ENCODE measurements at places on chromosomes 16 and 17.

GRCh38 chr17:44749980-44750318 is 8.8 kb upstream of the ADAM11 start:
- H3K4me3 ChIP-seq, result peak overlapping the region; percentile 20
- peak overlapping the region; percentile 76 for H3K27ac ChIP-seq
- no peaks in the 10 kb centered on the region for H3K27me3 ChIP-seq
- no peak for DNase-seq
- H3K36me3 ChIP-seq, result no peaks in the 10 kb centered on the region

- H3K4me1 ChIP-seq, result no peaks in the 10 kb centered on the region
- H3K27me3 ChIP-seq, result no peaks in the 10 kb centered on the region
- no peak for DNase-seq
- no peaks in the 10 kb centered on the region for H3K36me3 ChIP-seq
These were observed 650 bp downstream of the EPN3 start for GRCh38 chr17:50533185-50533584.

GRCh38 chr16:50025537-50025931 is 509 bp downstream of the CNEP1R1 start:
- peaks cover 20% of the 10 kb centered on the region for H3K4me1 ChIP-seq
- peaks cover 6% of the 10 kb centered on the region for H3K36me3 ChIP-seq
- H3K27me3 ChIP-seq, result no peaks in the 10 kb centered on the region
- peak overlapping the region; percentile 99 for H3K4me3 ChIP-seq
- DNase-seq, result no peak

GRCh38 chr16:56777482-56777881 is 47.6 kb downstream of the NUP93 start:
- no peak overlapping the region for H3K27ac ChIP-seq
- H3K27me3 ChIP-seq, result no peaks in the 10 kb centered on the region
- no peaks in the 10 kb centered on the region for H3K36me3 ChIP-seq
- no peak for DNase-seq
- no peak overlapping the region for H3K4me3 ChIP-seq

- H3K4me1 ChIP-seq, result no peaks in the 10 kb centered on the region
- H3K27me3 ChIP-seq, result no peaks in the 10 kb centered on the region
- no peak within 1 kb of the TSS for H3K4me3 ChIP-seq
- H3K36me3 ChIP-seq, result no peaks in the 10 kb centered on the region
These were observed at the start of gene ACSM5 for GRCh38 chr16:20409398-20410120. Gene ACSM5, plus strand, starts transcription at chr16:20409534. Its CDS starts 1,951 bp downstream, at chr16:20411485.

DNA sequence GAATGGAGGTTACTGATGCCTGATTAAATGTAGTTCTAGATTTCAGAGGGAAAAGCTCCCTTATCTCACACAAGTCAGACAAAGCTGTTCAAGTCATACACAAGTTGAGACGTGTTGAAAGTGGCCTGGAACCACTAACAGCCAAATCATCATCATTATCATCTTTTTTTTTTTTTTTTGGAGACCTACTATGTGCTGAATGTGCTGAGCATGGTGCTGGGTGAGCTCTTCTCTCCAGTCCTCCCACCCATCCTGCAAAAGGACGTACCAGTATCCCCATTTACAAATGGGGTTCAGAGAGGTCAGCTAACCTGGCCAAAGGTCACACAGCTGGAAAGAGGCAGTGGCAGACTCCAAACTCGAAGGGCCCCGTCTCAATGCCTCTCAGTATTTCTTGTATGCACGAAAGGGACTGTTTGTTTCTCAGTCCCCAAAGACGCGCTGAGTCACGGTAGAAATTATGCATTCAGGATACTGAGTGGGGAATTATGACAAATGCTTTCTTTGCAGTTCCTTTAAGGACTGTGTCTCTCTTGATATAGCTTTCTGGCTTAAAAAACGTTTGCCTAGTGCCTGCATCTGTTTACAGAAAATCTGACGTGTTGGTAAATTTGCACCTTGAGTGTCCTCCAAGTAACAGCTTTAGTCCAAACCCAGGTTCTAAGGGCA is 235.5 kb downstream of the XYLT1 start:
- H3K36me3 ChIP-seq, result no peaks in the 10 kb centered on the region
- no peaks in the 10 kb centered on the region for H3K4me1 ChIP-seq
- DNase-seq, result no peak
- no peak overlapping the region for H3K27ac ChIP-seq

- DNase-seq, result no peak
- no peak overlapping the region for H3K27ac ChIP-seq
- H3K4me3 ChIP-seq, result no peak overlapping the region
- no peaks in the 10 kb centered on the region for H3K4me1 ChIP-seq
- H3K36me3 ChIP-seq, result no peaks in the 10 kb centered on the region
These were observed 190.6 kb downstream of the MAF start for GRCh38 chr16:79409978-79410377.

GRCh38 chr17:58300336-58300735 is 19.6 kb upstream of the MPO start:
- no peak overlapping the region for H3K4me3 ChIP-seq
- H3K27me3 ChIP-seq, result no peaks in the 10 kb centered on the region
- DNase-seq, result no peak
- H3K4me1 ChIP-seq, result no peaks in the 10 kb centered on the region
- no peak overlapping the region for H3K27ac ChIP-seq

GRCh38 chr16:84609563-84610177 is 8.2 kb downstream of the COTL1 start:
- no peak for DNase-seq
- no peaks in the 10 kb centered on the region for H3K36me3 ChIP-seq
- no peak overlapping the region for H3K27ac ChIP-seq
- H3K4me1 ChIP-seq, result no peaks in the 10 kb centered on the region

DNA sequence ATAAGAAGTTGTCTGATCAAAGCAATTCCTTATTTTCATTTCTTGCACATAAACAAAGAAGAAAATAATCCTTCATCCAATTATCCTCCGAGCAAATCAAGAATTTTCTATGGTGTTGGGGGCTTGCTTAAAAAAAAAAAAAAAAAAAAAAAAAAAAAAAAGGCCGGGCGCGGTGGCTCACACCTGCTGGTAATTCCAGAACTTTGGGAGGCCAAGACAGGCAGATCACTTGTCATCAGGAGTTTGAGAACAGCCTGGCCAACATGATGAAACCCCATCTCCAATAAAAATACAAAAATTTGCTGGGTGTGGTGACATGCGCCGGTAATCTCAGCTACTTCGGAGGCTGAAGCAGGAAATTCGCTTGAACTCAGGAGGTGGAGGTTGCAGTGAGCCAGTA is 19.3 kb downstream of the CNP start:
- no peak overlapping the region for H3K27ac ChIP-seq
- no peak for DNase-seq
- no peak overlapping the region for H3K4me3 ChIP-seq

- no peak overlapping the region for H3K27ac ChIP-seq
- no peak for DNase-seq
- no peaks in the 10 kb centered on the region for H3K4me1 ChIP-seq
- H3K4me3 ChIP-seq, result no peak overlapping the region
- no peaks in the 10 kb centered on the region for H3K36me3 ChIP-seq
These were observed 24.8 kb downstream of the PITPNC1 start for GRCh38 chr17:67401598-67402504.

DNA sequence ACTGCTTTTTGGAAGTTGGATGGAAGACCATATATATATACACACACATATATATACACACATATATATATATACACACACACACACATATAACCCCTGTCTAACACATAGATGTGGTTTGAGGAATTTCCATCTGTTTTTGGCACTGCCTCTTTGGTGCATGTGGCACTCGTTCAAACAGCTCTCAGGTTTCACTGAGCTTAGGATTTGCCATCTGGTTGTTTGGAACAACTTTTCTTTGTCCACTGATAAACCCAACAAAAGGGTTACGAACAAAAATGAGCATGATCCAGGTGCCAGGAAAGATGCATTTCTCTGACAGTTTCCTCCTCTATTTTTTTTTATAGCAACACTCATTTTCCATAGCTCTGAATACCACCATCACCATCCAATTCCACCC is 14.6 kb upstream of the KCNJ16 start:
- no peaks in the 10 kb centered on the region for H3K27me3 ChIP-seq
- H3K4me1 ChIP-seq, result no peaks in the 10 kb centered on the region
- DNase-seq, result no peak
- no peak overlapping the region for H3K27ac ChIP-seq
- H3K4me3 ChIP-seq, result no peak overlapping the region
- H3K36me3 ChIP-seq, result no peaks in the 10 kb centered on the region

DNA sequence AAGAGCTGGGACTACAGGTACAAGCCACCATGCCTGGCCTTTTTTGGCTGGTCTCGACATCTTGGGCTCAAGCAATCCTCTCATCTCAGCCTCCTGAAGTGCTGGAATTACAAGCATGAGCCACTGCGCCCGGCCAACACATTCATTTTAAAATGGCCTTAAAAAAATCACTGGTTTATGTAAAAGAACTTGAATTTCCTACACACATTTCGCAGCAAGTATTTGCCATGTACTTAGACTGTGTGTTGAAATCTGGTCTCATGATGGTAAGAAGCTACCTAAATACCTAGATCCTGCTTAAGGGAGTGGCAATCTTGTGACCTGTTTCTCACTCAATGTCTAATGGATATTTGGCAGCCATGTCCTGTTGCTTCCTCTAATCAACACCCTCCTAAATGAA is 8.5 kb upstream of the CYTH1 start:
- H3K4me3 ChIP-seq, result no peak overlapping the region
- DNase-seq, result no peak
- no peaks in the 10 kb centered on the region for H3K27me3 ChIP-seq
- no peaks in the 10 kb centered on the region for H3K4me1 ChIP-seq
- peaks cover 9% of the 10 kb centered on the region for H3K36me3 ChIP-seq

DNA sequence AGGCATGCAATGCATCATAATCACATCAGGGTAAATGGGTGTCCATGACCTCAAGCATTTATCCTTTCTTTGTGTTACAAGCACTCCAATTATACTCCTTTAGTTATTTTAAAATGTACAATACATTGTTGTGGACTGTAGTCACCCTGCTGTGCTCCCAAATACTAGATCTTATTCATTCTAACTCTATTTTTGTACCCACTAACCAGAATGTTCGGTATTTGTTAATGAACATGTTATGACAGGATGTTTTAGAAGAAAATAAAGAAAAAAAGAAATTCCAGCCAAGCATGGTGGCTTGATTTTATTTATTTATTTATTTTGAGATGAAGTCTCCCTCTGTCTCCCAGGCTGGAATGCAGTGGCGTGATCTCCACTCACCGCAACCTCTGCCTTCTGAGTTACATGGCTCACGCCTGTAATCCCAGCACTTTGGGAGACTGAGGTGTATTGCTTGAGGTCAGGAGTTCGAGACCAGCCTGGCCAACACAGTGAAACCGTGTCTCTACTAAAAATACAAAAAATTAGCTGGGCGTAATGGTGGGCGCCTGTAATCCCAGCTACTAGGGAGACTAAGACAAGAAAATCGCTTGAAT is 1.8 kb upstream of the NDE1 start:
- DNase-seq, result no peak
- no peaks in the 10 kb centered on the region for H3K36me3 ChIP-seq
- H3K27me3 ChIP-seq, result no peaks in the 10 kb centered on the region

- no peak for DNase-seq
- peak overlapping the region; percentile 100 for H3K27ac ChIP-seq
- H3K27me3 ChIP-seq, result no peaks in the 10 kb centered on the region
- H3K4me1 ChIP-seq, result no peaks in the 10 kb centered on the region
- H3K36me3 ChIP-seq, result peaks cover 20% of the 10 kb centered on the region
- no peak overlapping the region for H3K4me3 ChIP-seq
These were observed 2.3 kb upstream of the MAZ start for GRCh38 chr16:29804020-29804419.

DNA sequence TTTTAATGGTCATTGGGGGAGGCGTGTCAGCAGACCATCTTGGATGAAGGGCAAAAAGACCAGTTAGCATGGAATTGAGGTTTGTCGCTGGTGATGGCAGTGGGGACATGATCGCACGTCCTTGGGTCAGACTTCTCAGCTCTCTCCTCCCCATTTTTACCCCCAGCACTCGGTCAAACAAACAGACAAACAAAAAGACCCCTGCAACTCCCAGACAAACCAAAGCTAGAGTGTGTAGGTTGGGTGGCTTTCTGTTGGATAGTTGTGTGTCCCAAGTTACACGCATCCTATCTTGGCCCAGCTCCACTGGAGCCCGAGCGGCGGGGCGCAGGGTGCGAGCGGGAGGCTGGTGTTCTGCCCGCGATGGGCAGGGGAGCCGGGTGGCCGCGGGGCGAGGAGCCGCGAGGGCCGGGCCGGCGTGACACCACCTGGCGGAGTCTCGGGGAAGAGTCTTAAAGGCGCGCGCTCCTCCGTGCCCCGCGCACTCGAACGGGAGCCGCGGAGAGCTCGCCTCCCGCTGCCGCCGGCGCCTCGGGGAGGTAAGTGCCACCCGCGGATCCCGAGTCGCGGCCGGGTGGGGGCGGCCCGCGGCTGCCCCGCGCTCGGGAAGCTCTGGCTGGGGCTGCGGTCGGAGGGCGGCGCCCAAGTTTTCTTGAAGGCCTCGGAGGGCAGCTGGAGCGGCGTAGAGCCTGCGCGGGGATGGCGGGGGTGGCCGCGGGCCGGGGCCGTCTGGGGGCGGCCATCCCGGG is 18.5 kb upstream of the NTN1 start:
- peak overlapping the region; percentile 47 for H3K4me3 ChIP-seq
- H3K27ac ChIP-seq, result peak overlapping the region; percentile 48
- DNase-seq, result no peak
- H3K27me3 ChIP-seq, result no peaks in the 10 kb centered on the region
- no peaks in the 10 kb centered on the region for H3K36me3 ChIP-seq
- no peaks in the 10 kb centered on the region for H3K4me1 ChIP-seq

DNA sequence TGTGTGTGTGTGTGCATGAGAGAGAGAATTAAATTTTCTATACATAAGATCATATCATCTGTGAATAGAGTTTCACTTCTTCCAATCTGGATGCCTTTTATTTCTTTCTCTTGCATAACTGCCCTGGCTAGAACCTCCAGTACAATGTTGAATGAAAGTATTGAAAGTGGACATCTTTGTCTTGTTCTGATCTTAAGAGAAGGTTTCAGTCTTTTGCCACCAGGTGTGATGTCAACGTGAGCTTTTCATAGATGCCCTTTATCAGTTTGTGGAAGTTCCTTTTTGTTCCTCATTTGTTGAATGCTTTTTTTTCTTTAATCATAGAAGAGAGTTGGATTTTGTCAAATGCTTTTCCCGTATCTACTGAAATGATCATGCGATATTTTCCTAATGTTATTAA is 63.3 kb downstream of the RNF213 start:
- DNase-seq, result no peak
- H3K36me3 ChIP-seq, result peaks cover 76% of the 10 kb centered on the region

DNA sequence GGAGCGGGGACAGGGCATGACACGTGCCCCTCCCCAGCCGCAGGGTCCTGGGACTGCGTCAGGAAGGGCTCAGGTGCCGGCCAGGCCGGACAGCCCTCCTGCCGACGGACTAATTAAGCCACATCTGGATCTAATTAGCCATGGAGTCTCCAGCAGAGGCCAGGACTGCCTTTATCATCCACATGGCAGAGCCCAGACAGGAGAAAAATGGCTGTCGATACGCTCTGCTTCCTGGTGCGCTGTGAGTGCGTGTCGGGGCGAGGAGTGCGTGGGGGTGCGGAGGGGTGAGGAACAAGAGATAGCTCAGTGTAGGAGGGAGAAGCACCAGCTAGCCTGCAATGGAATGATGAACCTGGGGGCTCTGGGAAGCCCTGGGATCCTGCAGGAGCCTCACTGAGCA is 218.8 kb downstream of the IRF8 start:
- H3K36me3 ChIP-seq, result no peaks in the 10 kb centered on the region
- no peaks in the 10 kb centered on the region for H3K27me3 ChIP-seq
- no peaks in the 10 kb centered on the region for H3K4me1 ChIP-seq
- no peak overlapping the region for H3K27ac ChIP-seq
